Foreskin melanocyte (primary cell): ENCODE measurements at places on chromosomes 1 and 21.

GRCh38 chr21:31609081-31609480, 50.4 kb upstream of the SOD1 start:
- DNase-seq = no peak

DNA sequence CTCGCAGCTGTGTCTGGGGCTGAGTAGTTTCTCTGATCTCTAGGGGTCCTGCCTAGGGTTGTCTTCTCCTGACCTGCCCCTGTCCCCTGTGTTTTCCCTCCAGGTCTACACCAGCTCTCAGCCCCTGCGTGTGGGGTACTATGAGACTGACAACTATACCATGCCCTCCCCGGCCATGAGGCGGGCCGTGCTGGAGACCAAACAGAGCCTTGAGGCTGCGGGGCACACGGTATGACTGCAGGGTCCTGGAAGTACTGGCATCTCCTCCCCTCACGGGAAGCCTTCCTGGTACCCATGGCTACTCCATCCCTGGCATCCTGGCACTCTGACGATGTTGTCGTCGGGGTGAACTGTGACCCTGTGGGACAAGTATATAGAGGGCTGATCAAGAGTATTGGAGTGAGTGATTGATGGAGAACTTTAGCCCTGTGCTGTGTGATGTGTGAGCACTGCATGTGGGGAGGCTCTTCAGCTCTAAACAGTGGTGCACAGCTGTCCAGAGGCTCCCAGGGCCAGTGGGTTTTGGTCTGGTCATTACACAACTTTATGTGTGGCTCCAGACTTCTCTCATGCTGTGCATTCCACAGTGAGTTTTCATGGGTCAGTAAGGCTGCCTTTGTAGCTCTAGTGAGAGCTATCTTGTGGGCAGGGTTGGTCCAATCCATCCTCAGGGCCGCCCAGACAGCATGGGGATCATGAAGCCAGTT, 14.4 kb downstream of the FAAH start:
- no peak for DNase-seq

DNA sequence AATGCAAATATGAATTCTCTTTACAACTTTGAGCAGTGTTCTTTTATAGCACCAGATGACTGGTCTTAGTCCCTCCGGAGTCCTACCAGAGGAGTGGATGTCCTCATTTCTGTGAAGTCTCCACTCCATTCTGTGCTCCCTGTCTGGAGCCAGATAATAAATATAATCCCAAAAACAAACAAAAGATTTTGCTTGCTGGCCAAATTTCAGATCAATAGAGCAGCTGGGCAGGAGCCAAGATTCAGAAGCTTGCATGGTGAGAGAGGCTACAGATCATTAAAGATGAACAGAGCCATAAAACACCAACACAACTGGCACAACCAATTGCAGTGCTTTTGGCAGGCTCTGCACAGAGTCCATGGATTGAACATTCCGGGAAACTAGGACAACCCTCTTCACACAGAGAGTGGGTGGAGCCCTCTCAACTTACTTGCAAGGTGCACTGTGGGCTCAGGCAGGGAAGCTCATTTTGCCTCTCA, 231.5 kb upstream of the SNX7 start:
- DNase-seq = no peak

DNA sequence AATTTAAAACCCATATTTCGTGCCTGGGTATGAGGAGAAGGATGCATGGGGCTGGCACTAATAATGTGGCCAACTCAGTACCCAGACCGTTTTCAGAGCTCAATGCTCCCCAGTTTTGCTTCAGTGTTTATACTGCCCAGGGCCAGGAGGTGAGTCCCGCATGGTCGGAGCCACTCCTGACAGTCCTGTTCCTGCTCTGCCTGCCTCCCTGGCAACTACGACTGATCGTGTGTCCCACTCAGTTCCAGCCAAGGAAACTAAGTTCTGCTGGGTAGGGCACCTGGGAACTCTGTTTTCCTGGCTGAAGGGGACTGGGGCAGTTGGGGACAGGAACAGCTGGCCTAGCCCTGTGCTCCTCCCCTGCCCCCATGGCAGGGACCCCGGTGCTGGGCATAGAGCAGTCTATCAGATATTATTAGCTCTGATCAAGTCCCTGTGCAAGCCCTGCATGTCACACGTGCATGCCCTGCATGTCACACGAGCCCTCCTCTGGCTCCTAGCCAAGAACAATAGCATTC, 19.2 kb downstream of the S100A7 start:
- no peak for DNase-seq

DNA sequence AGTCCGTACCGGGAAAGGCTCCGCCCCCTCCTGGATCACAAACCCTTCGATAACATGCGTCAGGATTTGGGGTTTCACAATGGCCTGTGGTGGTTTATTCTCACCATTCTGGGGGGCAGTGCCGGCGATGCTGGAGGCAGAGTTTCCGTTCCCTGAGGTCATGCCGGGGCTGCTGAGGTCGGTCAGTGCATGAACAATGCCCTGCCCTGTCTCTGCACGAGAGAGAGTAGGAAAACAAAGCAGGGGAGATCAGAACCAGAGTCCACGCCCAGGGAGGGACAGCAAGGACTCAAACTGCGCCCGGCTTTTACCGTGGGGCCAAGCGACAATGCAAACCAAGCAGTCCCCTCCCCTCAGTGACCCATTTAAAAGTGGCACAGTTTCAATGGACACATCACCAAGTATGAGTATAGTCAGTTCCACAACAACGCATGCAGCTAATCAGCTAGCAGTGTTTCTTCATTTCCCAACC, 13.2 kb upstream of the A3GALT2 start:
- peak; percentile 65 for DNase-seq

GRCh38 chr1:31227891-31228568, 11.7 kb downstream of the NKAIN1 start:
- no peak for DNase-seq

- no peak for DNase-seq
These were observed 99.2 kb downstream of the PSMG1 start for GRCh38 chr21:39084073-39084472.

- no peak for DNase-seq
These were observed 30.4 kb upstream of the EYA3 start for GRCh38 chr1:28118640-28119307.

DNA sequence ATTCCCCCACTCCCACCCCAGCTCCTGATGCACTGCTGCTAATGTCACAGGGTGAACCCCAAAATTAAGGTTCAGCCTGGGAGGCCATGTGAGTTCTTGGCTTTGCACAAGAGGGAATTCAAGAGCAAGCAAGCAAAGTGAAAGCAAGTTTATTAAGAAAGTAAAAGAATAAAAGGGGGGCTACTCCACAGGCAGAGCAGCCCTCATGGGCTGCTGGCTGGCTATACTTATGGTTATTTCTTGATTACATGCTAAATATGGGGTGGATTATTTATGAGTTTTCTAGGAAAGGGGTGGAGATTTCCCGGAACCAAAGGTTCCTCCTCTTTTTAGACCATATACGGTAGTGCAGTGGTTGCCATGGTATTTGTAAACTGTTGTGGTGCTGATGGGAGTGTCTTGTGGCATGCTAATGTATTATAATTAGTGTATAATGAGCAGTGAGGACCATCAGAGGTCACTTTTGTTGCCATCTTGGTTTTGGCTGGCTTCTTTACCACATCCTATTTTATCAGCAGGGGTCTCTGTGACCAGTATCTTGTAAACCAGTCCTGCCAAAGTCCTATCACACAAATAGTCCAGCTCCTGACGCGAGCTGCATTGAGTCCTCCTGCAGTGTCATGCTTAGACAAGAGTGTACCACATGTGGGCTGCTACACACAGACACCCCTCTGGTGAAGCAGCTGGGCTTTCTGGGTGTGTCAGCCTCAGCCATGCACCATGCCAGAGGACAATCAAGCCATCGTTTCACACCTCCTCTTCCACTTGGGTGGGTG, 46.4 kb upstream of the CSF1 start:
- no peak for DNase-seq

DNA sequence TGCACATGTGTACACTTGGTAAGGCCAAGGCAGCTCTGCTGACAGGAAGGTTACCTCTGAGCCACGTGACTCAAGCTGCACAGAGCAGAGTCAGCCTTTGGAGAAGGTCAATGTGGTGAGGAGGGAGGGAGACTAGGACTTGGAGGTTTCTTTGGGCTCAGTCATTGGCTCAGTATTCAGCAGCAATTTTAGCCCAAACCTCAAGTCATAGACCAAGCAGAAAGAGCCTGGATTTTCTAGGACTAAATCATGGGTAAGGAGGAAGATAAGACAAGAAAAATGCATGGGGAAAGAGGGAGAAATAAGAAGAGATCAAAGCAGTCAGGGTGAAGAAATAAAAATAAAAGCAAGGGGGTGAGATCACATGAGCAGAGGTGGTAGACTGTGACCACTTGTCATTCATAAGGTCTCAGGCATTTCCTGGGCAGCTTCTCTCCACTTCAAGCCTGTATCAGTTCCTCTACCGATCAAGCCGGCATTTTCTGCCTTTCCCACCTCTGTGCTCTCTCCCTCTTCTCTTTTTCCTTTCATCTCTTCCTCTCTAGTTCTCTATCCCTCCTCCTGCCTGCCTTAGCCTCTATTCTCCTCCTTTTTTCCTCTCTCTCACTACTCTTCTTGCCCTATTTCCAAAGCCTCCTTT, 51.7 kb upstream of the DUSP10 start:
- DNase-seq = no peak

DNA sequence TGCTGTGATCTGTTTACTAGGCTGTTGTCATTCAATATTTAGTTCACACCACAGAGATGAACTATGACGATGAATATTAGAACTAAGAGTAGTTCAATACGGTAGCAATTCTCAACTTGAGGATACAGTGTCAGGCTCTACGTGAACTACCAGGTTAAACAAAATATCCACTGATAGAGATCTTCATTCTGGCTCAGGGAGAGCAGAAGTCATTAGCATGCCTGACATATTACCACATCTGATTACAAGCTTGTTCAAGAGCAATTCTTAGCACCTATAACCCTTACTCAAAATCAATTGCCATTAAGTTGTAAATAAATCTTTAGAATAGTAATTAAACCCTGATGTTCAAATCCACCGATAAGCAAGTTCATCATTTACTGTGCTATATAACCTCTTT, 207.2 kb downstream of the CHRM3 start:
- no peak for DNase-seq

GRCh38 chr1:204357551-204358490, 1.9 kb downstream of the PLEKHA6 start:
- no peak for DNase-seq

- peak; percentile 21 for DNase-seq
These were observed 137.8 kb downstream of the BARHL2 start for GRCh38 chr1:90579212-90579802.

GRCh38 chr1:223001653-223002634, 141.1 kb downstream of the TLR5 start:
- no peak for DNase-seq

DNA sequence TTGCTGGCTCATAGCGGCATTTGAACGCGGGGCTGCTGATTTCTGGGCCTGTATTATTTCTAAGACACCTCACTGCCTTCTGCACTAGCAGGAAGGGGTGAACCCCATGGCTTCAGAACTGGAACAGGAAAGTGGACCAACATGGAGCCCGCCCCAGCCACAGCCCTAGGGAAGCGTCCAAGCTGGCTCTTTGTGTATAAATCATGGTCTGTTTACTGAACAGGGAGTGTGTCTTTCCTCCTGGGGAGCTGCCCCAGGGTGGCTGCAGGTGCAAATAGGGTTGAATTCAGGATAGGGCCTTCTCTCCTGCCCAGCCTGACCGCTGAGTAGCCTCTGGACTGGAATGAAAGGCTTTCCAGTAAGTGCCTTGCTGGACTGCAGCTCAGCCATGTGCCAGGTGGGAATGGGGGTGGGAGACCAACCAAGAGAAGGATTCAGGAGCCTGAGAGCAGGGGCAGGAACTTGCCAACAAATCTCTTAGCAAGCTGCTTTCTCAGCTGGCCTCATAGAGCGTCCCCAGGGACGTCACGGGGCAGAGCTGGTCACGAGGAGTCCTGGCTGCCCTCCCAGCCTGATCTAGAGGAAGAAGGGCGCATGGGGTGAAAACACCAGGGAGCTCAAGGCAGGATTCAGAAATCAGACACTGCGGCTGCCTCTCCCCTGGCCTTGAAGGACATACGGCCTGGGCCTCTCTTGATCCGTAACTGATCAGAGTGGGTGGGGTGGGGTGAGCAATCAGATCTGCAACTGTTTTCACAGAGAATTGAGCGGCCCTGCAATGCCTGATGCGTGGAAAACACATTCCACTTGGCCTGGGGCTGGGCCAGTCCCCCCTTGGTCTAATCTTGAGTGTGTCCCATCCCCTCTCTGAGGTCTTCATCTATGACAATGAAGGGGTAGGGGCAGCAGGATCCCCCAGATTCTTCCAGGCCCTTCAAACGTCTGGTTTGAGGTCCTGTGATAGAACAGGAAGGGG, 56.5 kb upstream of the SELENON start:
- peak; percentile 80 for DNase-seq

- DNase-seq = no peak
These were observed 21.3 kb downstream of the KIAA0040 start for GRCh38 chr1:175171036-175171913.

DNA sequence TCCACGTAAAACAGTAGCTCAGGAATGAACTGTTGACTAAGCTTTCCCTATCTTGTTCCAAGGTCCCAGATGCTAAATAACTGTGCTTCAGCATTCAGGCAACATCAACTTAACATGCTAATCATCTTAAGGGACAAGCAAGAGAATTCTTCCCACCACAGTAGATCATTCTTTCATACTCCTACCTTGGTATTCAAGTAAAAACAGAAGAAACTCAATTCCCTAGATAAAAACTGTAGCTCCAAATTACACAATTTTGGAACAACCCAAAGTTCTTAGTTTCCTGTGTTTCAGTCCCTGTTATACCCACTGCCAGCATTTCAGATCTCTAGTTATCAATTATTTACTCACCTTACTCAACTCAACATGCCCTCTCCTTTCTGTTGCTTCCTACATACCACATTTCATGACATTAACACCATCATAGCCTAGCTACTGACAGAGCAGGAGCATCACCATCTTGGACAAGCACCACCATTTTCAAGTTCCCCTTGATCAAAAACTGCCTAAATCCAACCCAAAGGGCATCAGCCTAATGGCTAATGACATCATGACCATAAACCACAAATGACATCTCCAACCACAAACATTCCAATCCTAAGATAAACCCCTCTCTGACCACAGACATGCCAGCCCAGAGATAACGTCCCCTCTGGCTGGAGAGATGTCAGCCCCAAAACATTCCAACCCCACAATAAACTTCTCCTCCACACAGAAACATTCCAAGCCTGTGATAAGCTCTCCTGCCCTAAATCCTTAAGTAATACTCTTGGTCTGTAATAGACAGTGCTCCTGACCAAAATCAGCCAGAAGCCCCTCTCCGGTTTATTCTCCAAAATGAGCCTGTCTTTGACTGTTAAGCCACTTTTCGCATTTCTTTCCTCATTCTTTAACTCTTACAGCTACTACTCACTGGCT, 191.2 kb downstream of the RERE start:
- DNase-seq = peak; percentile 77

GRCh38 chr1:229371624-229372023, 28.8 kb upstream of the CCSAP start:
- DNase-seq = no peak

GRCh38 chr21:16308269-16308668, 578.5 kb downstream of the USP25 start:
- DNase-seq = peak; percentile 92

GRCh38 chr21:25979845-25980616, 190.5 kb downstream of the APP start:
- DNase-seq = no peak

GRCh38 chr1:214351551-214352277, 70.8 kb downstream of the SMYD2 start:
- no peak for DNase-seq

- no peak for DNase-seq
These were observed 23.3 kb downstream of the NUCKS1 start for GRCh38 chr1:205726619-205727125.

GRCh38 chr21:44767834-44768831, 33.5 kb downstream of the UBE2G2 start:
- no peak for DNase-seq
